ENCODE measurements at places on chromosomes 4 and X.

GRCh38 chr4:75630174-75630936 lies at the start of gene CDKL2:
CDKL2 (minus strand) TSS chr4:75630528; CDS start chr4:75625988, 4,540 bp downstream.
- peak; percentile 78 for DNase-seq

DNA sequence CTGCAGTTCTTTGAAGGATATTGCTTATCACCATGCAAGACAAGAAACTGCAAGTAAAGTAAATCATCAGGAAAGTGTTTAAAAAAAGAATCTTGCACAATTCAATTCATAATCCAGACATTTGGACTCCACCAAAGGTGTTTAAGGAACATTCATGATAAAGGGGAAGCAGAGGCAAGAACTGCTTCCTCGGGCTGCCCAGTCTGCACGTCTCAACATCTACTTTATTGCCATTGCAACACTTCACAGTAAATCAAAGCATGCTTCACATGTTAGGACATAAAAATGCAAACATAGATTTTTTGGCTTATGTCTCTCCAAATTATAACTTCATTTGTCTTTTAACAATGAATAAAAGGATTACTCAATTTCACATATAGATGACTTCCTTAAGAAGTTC lies 42.5 kb downstream of the MID1 start:
- DNase-seq: no peak

DNA sequence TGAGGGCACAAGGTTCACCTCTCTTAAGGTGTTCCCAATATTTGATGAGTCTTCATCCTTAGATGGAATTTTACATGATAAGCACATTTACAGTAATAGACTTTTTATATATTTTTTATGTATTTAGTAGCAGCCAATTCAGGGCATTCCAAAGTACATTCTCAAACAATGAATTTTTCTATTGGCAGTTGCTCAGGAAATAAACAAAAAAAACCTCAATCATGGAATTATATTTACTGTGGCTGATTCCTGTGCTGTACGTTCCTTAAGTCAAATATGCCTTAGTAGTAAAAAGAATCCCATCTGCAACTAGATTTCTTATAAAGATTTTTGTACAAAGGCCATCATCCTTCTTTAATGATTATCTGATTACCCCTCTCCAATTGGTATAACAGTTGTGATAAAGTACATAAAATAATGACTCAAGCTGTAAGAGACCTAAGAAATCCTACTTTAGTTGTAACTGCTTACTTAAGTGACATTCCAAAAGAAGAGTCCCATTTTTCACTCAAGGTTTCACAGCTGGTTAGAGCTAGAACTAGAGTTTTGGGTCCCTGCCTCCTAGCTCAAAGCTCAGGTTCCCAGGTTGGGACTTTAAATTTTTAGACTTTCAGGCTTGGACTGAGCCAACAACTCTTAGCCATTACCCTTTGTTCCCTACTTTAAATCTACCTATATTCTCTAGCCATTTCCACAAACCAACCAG lies 152.7 kb downstream of the FHIP1A start:
- no peak for DNase-seq

GRCh38 chr4:89586864-89587263 lies 250.1 kb downstream of the SNCA start:
- DNase-seq: no peak
